ENCODE measurements at places on chromosomes 2 and 18. TPM values are rescaled to one million over a fixed set of nuclear protein-coding genes. Genes with fewer than 3 reads are reported as not detected.

DNA sequence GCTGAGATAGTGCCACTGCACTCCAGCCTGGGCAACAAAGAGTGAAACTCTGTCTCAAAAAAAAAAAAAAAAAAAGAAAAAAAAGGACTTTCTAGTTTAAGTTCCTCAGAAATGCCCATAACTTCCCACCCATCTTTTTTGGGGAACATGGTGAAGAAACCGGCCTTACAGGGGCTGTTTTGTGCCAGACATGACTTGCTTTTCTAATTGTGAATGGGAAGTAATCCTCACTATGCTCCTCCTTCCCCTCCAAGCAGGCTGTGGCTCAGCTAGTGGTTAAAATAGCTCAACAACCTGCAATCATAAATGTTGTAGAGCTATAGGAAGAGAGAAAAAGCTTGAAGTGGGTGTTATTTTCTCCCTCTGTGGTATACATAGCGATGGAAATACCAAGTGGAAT is 34.1 kb upstream of the OLA1 start:
- no peak for DNase-seq
- no peaks in the 10 kb centered on the region for H3K4me1 ChIP-seq
- H3K36me3 ChIP-seq = no peaks in the 10 kb centered on the region

DNA sequence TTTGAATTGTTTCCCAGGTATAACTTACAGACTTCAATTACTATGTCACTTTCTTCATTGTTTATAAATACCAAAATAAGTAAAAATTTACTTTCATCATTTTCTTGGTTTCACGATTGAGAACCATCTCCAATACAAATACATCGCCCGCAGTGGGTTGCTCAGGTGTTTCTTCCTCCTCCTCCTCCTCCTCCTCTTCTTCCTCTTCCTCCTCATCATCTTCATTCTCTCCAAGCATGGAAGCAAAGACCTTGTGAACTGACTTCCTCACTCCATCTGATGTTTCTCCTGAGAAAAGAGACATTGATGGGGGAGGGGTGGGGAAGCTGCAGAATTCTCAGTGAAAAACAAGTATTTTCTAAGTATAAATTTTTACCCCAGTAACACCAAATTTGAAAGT is 6.6 kb downstream of the GTF3C3 start:
- no peaks in the 10 kb centered on the region for H3K4me1 ChIP-seq
- no peaks in the 10 kb centered on the region for H3K27me3 ChIP-seq
- no peak overlapping the region for H3K27ac ChIP-seq
- H3K36me3 ChIP-seq = peaks cover 79% of the 10 kb centered on the region
- H3K4me3 ChIP-seq = no peak overlapping the region

DNA sequence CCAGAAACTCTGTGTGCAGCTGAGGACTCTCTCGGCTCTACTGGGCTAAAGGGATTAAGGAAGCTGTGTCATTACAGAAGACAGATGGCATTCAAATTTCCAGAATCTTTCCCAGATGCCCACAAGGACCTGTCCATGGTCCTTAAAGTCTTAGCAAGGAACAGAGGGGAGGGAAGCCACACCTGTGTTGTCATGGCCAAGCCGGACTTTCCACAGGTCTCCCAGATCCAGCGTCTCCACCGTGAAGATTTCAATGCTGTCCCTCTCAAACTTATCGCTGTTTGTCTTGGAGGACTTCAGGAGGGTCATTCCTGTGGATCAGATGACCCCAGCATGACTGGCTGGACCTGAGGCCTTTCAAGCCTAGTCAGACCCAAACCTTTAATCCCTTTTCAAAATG is 114.5 kb downstream of the LOXHD1 start:
- no peaks in the 10 kb centered on the region for H3K4me1 ChIP-seq
- H3K4me3 ChIP-seq = no peak overlapping the region
- H3K36me3 ChIP-seq = no peaks in the 10 kb centered on the region
- DNase-seq = no peak
- no peak overlapping the region for H3K27ac ChIP-seq

GRCh38 chr2:111667001-111667400 is 217.0 kb downstream of the ANAPC1 start:
- no peaks in the 10 kb centered on the region for H3K27me3 ChIP-seq
- H3K4me1 ChIP-seq = peaks cover 7% of the 10 kb centered on the region
- H3K36me3 ChIP-seq = no peaks in the 10 kb centered on the region
- no peak overlapping the region for H3K4me3 ChIP-seq

The RBM44 gene
- total RNA-seq = 0.30 TPM

The DNAH6 gene
- total RNA-seq = 0.24 TPM

Measured in right atrium auricular region (tissue), 2 donors.